ENCODE measurements at places on chromosomes 7 and 10.

DNA sequence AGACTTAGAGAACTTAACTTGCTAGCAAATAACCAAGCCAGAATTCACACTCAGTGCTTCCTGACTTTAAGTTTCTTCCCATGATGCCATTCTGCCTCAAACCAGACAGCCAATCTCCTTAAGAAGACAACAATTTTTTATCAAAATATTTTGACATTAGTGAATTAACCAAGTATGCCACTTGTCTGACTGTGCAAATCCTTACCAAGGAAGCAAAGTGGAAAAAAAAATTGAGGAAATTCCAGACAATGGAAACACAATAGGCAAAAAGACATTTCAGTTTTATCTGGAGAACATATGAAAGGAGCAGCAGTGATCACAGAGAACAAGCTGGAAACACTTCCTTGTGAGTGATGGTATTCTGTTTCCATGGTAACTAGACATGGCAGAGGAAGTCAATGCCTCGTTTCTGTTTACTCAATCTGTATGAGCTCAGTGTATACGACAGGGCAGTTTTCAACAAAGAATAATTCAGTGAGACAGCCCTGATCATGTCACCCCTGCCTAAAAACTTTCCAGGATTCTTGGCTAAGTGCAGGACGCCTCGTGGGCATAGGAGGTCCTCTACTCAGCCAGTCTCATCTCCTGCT is 114.2 kb downstream of the DYNC1I1 start:
- no peaks in the 10 kb centered on the region for H3K27me3 ChIP-seq
- no peak overlapping the region for H3K4me3 ChIP-seq
- H3K36me3 ChIP-seq: peaks cover 7% of the 10 kb centered on the region
- no peaks in the 10 kb centered on the region for H3K4me1 ChIP-seq

DNA sequence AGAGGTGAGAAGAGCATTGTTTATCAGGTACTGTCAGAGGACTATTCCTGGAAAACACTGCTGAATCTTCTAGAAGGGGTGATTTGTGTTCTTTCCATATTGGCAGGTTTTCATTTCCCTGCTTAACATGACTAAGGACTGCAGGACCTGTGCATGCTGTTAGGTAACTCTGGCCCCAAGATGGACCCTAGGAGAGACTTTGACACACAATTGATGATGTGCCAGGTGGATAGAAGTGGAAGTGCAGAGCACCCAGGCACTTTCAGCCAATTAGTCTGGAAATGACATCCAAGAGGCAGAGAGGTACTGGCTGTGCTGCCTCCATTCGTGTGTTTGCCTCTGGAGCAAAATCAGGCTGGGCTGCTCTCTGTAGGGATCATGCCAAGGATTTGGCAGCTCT is 496.3 kb upstream of the GALNT17 start:
- H3K27ac ChIP-seq: no peak overlapping the region
- no peaks in the 10 kb centered on the region for H3K27me3 ChIP-seq
- H3K36me3 ChIP-seq: no peaks in the 10 kb centered on the region
- no peak overlapping the region for H3K4me3 ChIP-seq

- H3K27ac ChIP-seq: no peak overlapping the region
- no peaks in the 10 kb centered on the region for H3K4me1 ChIP-seq
- no peaks in the 10 kb centered on the region for H3K27me3 ChIP-seq
- no peak overlapping the region for H3K4me3 ChIP-seq
Observed at GRCh38 chr10:104038958-104039752, 46.5 kb downstream of the COL17A1 start.

DNA sequence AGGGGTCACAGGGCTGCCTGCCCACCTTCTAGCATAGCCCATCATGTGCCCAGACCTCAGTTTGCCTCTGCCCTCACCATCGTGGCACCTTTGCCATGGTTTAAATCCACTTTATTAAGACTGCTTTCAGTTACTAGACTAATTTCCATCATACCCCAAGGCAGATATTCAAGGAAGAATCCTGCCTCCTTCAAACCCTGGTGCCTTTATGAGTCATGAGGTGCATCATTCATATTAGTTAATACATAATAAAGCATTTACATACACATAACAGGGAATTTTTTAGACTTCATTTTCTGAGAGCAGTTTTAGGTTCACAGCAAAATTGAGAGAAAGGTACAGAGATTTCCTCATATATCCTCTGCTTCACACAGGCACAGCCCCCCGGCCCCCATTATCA is 62.8 kb downstream of the CXCL12 start:
- DNase-seq: no peak
- no peaks in the 10 kb centered on the region for H3K27me3 ChIP-seq
- H3K27ac ChIP-seq: no peak overlapping the region
- no peak overlapping the region for H3K4me3 ChIP-seq

GRCh38 chr10:112215342-112215774 is 31.8 kb upstream of the GPAM start:
- no peaks in the 10 kb centered on the region for H3K27me3 ChIP-seq
- H3K4me1 ChIP-seq: no peaks in the 10 kb centered on the region
- H3K4me3 ChIP-seq: no peak overlapping the region
- no peaks in the 10 kb centered on the region for H3K36me3 ChIP-seq

DNA sequence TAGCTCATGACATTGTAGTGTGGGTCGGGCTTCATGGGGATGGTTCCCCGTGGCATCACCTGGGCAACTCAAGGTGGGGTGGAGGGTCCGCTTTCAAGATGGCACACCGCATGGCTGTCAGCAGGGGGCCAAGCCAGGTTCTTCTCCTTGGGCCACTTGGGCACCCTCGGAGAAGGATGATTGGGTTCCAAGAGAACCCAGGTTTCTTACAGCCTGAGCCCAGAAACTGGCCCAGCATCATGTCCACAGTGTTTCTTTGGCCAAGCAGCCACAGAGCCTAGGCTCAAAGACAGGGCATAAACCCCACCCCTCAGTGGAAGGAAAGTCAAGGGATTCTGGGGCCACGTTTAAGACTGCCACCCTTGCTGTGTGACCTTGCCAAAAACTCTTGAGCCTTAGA is 110.6 kb downstream of the PTPN20 start:
- no peaks in the 10 kb centered on the region for H3K27me3 ChIP-seq
- H3K4me1 ChIP-seq: no peaks in the 10 kb centered on the region
- no peak overlapping the region for H3K27ac ChIP-seq
- H3K36me3 ChIP-seq: no peaks in the 10 kb centered on the region
- H3K4me3 ChIP-seq: no peak overlapping the region

GRCh38 chr7:26090927-26091519 is 61.0 kb upstream of the NFE2L3 start:
- peaks cover 10% of the 10 kb centered on the region for H3K4me1 ChIP-seq
- no peak overlapping the region for H3K27ac ChIP-seq
- DNase-seq: no peak
- H3K36me3 ChIP-seq: no peaks in the 10 kb centered on the region

Measured in stomach (tissue), 19 donors.